ENCODE measurements at places on chromosomes 7 and 10.
A peak's percentile ranks its signal among the peaks of the same experiment; 100 is the strongest.

GRCh38 chr7:3234851-3235250, 66.2 kb upstream of the SDK1 start:
- DNase-seq, result no peak

DNA sequence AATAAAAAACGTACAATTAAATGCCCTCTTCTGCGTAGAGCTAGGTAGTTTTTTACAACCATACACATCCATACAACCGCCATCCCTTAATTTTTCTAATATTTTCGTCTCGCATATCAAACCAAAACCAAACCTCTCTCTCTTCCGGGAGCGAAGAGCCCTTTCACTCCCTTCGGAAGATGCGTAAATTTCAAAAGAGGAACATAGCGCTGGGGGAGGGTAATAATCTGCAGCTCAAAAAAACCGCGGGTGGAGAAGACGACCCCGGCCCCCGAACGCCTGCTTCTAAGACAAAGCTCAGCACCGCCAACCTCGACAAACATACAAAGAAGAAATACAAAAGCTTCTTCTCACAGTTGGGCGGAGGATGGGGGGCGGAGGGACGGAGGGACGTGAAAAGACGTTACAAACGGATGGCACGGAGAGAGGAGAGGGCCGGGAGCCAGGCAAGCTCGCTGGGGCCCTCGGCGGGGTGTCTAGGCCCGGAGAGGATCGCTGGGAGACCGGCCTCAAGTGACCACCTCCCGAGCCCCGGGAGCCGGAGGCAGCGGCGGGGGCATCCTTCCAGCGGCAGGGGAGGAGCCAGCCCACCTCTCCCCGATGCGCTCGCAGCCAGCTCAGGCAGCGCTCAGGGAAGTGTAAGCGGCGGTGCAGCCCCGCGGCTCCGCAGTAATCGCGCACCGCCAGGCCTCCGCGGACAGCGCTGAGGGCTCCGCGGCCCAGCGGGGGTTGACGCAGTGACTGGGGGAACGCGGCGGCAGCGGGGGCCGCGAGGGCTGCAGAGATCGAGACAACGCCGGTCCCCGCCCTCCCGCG, 851 bp downstream of the MKRN1 start:
- peak; percentile 50 for DNase-seq

GRCh38 chr7:106729720-106730385, 68.9 kb upstream of the CCDC71L start:
- DNase-seq, result no peak

DNA sequence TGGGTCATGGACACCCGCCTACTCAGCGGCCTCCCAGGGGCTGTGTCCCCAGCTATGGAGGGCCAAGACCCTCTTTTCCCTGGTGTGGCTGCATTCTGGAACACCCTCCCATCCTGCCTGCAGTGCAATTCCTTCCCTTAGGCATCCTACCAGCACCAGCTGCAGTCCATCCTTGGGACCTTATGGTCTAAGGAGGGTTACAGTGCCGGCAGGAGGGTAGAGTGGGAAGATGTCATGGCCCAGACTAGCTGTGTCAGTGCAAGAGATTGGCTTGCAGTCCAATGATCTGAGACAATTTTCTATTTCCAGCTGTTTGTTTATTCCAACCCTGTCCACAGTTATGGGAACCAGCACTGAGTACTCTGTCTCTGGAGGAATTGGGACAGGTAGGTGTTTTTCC, 92.4 kb downstream of the WDFY4 start:
- no peak for DNase-seq

DNA sequence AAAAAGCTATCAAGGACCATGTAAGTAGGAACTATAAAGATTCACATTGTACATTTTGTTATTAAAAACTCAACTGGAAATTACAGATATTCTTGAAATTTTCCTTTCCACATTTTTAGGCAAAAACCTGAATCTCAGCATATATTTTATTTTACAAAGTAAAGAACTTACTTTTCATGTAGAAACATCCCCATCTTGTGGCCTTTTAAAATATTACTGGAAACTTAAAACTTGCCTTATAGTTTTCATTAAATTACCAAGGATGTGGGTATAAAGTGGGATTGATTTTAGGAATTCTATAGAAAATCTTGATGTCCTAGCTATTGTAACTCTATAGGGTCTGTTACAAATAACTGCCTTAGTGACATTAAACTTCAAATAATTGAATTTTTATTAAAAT, 10.6 kb downstream of the DBF4 start:
- peak; percentile 24 for DNase-seq

Data from hippocampal formation (tissue), 2 donors.